ENCODE measurements at places on chromosomes 7 and 10. TPM values are rescaled to one million over a fixed set of nuclear protein-coding genes. Genes with fewer than 3 reads are reported as not detected.

MTPN gene
- 108 TPM for total RNA-seq

- no peak for DNase-seq
Measured at GRCh38 chr10:131745591-131745990, 155.2 kb upstream of the PPP2R2D start.

DENND2A gene
- not detected for total RNA-seq

DNA sequence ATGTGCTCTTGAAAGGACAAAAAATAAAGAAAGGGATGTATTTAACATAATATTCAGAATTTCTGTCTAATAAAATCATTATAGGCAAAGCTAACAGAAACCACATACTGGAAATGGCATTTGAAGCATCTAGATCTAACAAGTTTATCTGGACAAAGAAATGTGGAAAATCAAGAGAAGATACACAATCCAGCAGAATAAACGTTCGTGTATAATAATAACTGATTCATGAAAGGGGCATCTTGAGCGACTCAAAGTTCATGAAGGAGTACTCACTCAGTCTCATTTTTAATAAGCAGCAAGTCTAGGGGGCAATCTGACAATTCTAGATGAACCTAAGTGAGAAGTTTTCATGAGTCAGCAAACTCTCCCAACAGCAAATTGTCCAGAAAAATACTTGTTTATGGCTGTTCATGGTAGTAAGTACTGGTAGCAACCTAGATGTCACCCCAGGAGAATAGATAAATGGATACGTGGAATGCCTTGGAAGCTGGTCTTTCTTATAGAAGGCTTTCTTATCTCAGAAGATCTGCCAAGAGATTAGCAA lies 541.8 kb downstream of the INHBA start:
- DNase-seq: no peak

DNA sequence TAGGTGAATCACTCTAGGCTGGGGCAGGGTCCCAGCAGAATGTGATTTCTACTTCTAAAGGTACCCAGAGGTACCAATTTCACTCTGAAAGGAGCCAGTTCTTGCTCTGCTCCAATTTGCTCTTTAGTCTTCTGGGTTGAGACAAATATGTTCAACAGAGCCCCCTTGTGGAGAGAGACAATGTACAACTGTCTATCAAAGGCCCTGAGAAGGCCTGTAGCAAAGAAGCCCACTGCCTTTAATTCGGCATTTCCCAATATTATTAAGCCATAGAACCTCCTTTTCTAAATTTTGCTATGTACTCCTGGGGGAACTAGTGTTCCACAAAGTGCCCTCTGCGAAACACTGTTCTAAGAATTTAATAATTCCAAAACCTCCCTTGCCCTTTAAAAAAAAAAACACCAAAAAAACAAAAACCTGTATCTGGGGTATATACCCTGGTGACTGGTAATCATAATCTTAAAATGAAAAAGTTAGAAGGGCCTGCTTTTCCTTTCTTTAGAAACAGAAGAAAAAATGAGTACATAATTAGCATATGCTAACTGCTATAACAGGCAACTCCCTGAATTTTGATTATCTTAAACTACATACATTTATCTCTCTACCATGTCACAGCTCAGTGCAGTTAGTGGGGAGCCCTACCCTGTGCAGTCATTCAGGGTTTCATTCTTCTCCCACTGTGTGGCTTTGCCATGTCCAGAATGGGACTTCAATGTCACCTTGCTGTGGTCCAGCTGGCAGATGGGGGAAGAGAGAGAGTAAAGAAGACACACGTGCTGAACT lies 160.9 kb upstream of the BMPER start:
- peak; percentile 7 for DNase-seq

PBLD gene
- 0.77 TPM for total RNA-seq

Measured in activated CD8-positive, alpha-beta T cell treated with anti-CD3 and anti-CD28 coated beads for 36 hours (primary cell).